Chondrocyte (in vitro differentiated cells): ENCODE measurements at places on chromosomes 3 and 15.
A peak's percentile ranks its signal among the peaks of the same experiment; 100 is the strongest.

GRCh38 chr3:106692624-106693023 lies 684.6 kb upstream of the CCDC54 start:
- no peak for DNase-seq

DNA sequence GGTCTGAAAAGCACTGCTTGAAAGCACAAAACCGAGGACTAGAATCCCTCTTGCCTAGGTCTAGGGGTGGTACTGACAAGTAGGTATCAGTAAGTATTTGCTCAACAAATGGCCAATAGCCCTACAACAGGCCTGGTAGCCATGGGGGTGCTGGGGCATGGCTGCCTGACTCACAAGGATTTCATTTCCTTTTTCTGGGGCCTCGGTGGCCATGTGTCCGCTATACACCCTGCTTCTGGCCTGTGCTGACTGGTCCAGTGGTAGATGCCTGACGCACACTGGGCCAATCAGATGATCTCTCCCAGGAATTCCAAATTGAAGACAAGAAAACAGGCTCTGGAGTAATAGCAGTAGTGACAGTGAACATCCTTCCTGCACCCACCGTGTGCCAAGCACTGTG lies 29.4 kb downstream of the MELTF start:
- DNase-seq: peak; percentile 43

DNA sequence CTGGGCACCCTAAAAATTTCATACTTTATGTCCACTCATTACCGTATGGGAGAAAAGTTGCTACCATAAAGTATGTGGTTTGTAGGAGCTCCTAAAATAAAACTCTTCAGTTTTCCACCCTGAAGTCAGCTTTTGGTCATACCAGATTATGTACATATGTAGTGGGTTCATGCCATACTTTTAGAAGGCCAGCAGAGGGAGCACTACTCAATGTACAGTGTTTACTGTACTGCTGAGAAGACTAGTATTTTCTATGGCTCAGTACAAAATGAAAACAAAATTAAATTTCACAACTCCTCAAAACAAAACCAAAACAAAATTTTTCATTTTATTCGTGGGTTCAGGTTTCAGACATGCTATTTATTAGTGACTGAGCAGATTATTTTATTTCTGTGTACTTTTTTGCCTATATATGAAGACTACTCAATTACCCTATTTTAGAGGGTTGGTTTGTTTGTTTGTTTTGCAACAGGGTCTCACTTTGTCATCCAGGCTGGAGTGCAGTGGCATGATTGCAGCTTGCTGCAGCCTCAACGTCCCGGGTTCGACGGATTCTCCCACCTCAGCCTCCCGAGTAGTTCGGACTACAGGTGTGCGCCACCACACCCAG lies 24.3 kb downstream of the NXPE3 start:
- DNase-seq: no peak

DNA sequence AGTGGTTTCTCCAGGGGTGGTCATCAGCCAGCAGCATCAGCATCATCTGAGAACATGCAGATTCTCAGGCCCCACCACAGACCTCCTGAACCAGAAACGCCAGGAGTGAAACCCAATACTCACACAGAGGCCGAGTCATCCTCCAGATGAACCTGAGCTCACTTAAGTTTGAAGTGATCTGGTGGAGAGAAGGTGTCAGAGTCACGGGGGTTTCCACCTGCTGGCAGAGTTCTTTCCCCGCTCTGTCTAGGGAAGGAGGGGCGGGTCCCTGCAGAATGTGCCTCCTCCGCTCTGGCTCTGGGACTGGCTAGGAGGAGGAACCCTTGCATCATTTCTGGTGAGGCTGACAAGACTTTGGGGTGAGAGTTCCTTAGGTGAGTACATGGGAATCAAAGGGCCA lies 13.3 kb upstream of the KIF23 start:
- no peak for DNase-seq

DNA sequence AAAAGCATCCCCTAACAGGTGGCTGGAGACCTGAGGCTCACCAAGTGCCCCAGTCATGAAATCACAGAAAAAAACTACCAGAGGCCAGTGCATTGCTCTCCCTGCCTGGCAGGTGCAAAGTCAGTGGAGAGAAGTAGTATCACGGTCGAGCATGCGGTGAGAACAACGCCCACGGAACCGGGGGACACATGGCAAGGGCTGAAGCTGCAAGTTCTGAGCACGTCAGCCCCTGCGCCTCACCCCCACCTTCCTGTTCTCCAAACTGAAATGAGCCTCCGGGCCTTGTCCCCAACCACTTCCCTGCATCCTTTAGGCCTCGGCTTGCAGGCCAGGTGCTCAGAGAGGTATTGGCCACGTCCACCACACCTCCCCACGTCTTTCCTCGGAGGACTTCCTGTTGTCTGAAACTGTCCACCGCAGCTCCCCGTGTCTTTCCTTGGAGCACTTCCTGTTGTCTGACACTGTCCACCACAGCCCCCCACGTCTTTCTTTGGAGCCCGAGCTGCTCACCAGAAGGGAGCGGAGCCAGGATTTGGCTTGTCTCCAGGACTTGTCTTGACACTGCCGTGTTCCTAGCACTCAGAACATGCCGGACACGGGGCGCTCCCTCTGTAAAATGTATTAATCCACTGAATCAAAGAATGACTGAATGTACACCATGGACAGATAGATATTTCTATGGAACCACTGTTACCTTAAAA lies 43.9 kb downstream of the NSMCE3 start:
- no peak for DNase-seq

- no peak for DNase-seq
These were observed 80.6 kb upstream of the MITF start for GRCh38 chr3:69658514-69659140.

DNA sequence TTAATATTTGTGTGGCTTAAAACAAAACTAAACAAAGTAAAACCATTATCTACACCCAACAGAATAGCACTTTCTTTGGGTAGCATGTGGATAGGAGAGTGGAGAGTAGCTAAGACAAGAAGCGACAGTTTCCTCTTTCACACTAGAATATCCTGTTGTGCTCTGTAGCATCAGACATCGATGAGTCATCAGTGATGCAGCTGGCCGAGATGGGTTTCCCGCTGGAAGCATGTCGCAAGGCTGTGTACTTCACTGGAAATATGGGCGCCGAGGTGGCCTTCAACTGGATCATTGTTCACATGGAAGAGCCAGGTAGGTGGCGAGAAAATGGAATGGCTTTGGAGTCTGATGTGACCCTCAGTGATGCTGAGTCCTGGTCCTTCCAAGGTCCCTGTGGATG lies 108.1 kb downstream of the USP13 start:
- no peak for DNase-seq

- DNase-seq: no peak
These were observed 434.2 kb upstream of the CCDC54 start for GRCh38 chr3:106943071-106943470.

DNA sequence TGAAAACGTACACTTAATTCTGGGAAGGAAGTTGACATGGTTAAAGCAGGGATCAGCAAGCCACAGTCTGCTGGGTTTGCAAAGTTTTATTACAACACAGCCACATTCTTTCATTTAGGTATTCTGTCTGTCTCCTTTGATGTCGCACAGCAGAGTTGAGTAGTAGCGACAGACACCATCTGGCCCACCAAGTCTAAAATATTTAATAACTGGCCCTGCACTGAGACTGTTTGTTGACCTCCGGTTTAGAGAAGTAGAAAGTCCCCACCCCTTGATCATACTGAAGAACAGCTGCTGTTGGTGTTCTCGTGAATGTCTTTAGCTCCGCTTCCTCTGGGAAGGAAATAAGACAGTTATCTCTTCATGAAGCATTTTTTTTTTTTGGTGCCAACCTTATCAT lies 66.2 kb downstream of the MCTP2 start:
- DNase-seq: no peak

DNA sequence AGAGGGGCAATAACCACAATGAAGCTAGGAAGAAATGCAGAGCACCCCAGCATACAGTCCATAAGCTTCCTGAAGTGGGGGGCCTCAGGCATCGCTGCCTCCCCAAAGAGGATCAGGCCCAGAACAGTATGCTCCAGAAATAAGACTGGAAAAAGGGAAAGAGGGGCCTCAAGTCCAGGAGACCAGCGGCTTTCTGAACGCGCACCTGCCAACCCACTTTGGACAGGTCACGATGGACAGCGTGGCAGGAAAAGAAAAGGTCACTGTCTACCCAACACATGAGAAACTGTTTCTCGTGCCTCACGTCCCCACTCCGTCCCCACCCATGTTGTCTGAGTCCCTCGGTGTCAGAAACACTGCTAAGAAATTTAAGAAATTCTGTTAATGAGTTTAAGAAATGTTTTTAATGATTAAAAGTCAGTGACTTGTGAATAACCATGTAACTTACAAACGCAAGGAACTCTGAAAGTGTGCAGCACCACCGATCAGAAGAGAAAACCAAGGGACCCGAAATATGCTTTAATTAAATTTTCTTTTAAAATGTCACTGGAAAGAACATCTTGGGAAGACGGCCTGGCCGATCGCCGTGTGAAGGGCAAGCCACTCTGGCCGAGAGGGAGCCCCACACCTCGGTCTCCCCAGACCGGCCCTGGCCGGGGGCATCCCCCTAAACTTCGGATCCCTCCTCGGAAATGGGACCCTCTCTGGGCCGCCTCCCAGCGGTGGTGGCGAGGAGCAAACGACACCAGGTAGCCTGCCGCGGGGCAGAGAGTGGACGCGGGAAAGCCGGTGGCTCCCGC lies 1.7 kb upstream of the PPARG start:
- DNase-seq: no peak

GRCh38 chr3:127629467-127630403 lies 750 bp downstream of the PODXL2 start:
- DNase-seq: no peak

- no peak for DNase-seq
These were observed 102.9 kb downstream of the IGF2BP2 start for GRCh38 chr3:185721970-185722369.

- no peak for DNase-seq
These were observed 43.8 kb downstream of the DCP1A start for GRCh38 chr3:53303549-53303948.

- no peak for DNase-seq
These were observed 1.5 kb downstream of the NLGN1 start for GRCh38 chr3:173399044-173399443.

- DNase-seq: no peak
These were observed 161.1 kb downstream of the CLSTN2 start for GRCh38 chr3:140096037-140096436.

DNA sequence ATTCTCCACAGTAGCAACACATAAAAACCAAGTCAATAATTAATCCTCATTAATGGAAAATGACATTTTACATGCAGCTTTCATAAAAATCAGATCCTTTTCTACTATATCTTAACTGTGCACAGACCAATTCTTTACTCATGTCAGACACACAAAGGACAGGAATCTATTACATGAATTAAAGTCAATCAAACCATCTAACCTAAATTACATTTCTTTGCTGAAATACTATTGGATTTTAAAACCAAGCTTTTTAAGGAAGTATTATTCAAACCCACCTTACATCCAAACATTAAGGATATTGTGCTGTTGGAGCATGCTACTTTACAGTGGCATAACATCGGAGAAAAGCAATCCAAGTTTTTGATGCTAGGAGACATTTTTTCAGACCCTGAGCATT lies 72.8 kb downstream of the DLG1 start:
- no peak for DNase-seq

- DNase-seq: no peak
These were observed 188.5 kb upstream of the MLF1 start for GRCh38 chr3:158382479-158382878.

DNA sequence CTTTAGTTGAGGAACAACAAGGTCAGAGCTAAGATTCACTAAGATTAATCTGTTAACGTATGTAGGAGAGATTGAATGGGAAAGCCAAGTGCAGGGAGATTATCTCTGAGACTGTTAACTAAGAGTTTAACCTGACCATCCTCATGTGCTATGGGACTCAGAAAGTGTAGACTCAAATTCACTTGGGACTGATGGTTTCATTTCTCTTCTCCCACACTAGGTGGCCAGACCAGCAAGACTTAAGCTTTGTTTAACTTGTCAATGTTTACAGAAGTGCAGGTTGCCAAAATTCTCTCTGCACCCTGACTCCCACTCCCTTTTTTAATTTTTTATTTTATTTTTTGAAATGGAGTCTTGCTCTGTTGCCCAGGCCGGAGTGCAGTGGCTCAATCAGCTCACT lies 6.3 kb upstream of the HEXA start:
- DNase-seq: no peak

DNA sequence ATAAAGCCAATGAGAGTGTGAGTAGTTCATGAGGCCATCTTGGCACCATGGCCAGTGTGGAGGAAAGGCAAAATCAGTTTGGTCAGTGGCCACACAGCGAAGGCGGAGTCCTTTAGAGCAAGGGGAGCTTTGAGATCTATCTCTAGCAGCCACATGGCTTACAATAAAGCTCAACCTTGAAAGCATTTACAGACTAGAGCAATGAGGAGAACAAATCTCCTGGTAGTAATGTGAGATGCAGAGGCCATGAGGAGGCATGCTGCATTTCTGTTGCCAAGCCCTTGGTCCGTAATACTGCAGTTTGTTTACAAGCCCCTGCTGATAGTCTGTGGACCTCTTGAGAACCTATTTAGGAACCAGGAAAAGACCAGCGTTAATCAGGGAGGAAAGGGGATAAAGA lies 381.5 kb upstream of the C2CD4B start:
- no peak for DNase-seq

DNA sequence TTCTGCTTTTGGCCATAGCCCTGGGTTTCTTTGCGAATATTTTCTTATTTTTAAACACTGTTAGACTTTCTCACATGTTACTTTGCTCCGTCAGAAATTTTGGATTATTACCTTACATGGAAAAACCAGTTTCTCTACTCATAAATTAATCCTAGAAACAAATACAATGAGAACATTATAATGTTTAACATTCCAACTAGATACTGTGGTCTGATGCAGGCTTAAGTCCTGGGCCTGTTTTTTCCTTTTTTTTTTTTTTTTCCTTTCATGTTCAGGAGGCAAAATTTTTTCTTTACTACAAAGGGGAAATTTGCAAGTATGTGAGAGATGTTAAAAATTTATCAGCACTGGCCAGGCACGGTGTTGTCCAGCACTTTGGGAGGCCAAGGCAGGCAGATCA lies 28.9 kb downstream of the POPDC2 start:
- no peak for DNase-seq

- DNase-seq: peak; percentile 72
These were observed 32.9 kb downstream of the PSTPIP1 start for GRCh38 chr15:77027697-77028450.

DNA sequence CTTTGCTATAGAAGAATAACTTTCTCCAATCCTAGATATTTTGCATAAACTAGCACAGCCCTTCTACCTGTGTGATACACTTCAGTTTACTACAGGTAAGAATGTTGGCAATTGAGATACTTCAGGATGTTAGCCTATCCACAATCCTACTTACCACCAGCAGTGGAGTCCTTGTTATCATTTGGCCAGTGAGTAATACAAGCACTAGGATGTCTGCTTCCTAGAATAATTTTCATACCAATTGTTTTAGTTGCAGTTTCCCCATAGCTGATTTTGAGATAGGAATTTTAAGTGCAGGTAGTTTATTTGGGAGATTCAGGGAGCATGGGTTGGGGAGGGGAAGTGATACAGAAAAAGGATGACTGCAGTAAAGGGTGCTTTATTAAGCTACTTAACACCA lies 147.2 kb downstream of the EPHA6 start:
- no peak for DNase-seq

GRCh38 chr3:147758771-147759170 lies 349.6 kb downstream of the ZIC1 start:
- DNase-seq: no peak
